Spleen (tissue), 13 donors: ENCODE measurements at places on chromosomes 2 and 18. TPM values are rescaled to one million over a fixed set of nuclear protein-coding genes. Genes with fewer than 3 reads are reported as not detected.

GRCh38 chr2:212421556-212422334 is 116.9 kb downstream of the ERBB4 start:
- no peak overlapping the region for H3K4me3 ChIP-seq
- no peaks in the 10 kb centered on the region for H3K4me1 ChIP-seq
- H3K36me3 ChIP-seq = no peaks in the 10 kb centered on the region
- no peaks in the 10 kb centered on the region for H3K27me3 ChIP-seq
- DNase-seq = no peak
- H3K27ac ChIP-seq = no peak overlapping the region

DNA sequence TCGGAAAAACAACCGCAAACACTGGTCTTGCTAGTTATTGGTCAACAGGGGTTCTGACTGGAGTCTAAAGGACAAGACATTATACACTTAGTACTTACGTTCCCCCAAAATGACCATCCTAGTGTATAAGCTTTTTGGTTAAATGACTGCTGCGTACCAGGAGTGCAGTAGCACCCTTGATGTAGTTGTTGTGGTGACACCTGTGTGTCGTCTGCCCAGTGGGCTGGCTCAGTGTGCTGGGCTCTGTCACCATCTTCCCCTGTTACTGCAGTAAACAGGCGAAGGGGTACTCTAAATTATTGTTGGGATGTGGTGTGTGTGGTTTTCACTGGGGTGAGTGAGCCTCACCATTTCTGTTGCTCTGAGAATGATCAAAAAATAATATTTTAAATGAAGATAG is 76.2 kb downstream of the MAPRE2 start:
- H3K36me3 ChIP-seq = no peaks in the 10 kb centered on the region
- H3K27me3 ChIP-seq = no peaks in the 10 kb centered on the region
- peaks cover 4% of the 10 kb centered on the region for H3K4me1 ChIP-seq
- no peak for DNase-seq
- H3K4me3 ChIP-seq = no peak overlapping the region
- H3K27ac ChIP-seq = no peak overlapping the region

- H3K27ac ChIP-seq = no peak overlapping the region
- H3K36me3 ChIP-seq = no peaks in the 10 kb centered on the region
- no peaks in the 10 kb centered on the region for H3K27me3 ChIP-seq
- no peak for DNase-seq
- no peaks in the 10 kb centered on the region for H3K4me1 ChIP-seq
Observed at GRCh38 chr2:229539628-229540027, 174.7 kb downstream of the DNER start.

- no peaks in the 10 kb centered on the region for H3K4me1 ChIP-seq
Observed at GRCh38 chr18:60775978-60776377, 403.4 kb upstream of the MC4R start.

- H3K4me1 ChIP-seq = no peaks in the 10 kb centered on the region
- DNase-seq = no peak
Observed at GRCh38 chr2:155266583-155266982, 568.1 kb downstream of the KCNJ3 start.

- H3K36me3 ChIP-seq = no peaks in the 10 kb centered on the region
- H3K4me3 ChIP-seq = no peak overlapping the region
- H3K27ac ChIP-seq = no peak overlapping the region
- DNase-seq = no peak
Observed at GRCh38 chr18:48739266-48740067, 200.6 kb downstream of the CTIF start.

GRCh38 chr2:216773072-216773471 is 77.7 kb upstream of the IGFBP5 start:
- no peaks in the 10 kb centered on the region for H3K4me1 ChIP-seq
- H3K36me3 ChIP-seq = no peaks in the 10 kb centered on the region
- H3K27me3 ChIP-seq = no peaks in the 10 kb centered on the region
- H3K4me3 ChIP-seq = no peak overlapping the region
- DNase-seq = no peak

- H3K4me1 ChIP-seq = no peaks in the 10 kb centered on the region
- no peak overlapping the region for H3K4me3 ChIP-seq
- no peak for DNase-seq
- no peaks in the 10 kb centered on the region for H3K27me3 ChIP-seq
Observed at GRCh38 chr2:163467251-163467630, 268.6 kb downstream of the FIGN start.

- H3K27ac ChIP-seq = no peak overlapping the region
- H3K36me3 ChIP-seq = peaks cover 43% of the 10 kb centered on the region
- no peak for DNase-seq
- peaks cover 22% of the 10 kb centered on the region for H3K4me1 ChIP-seq
- no peak overlapping the region for H3K4me3 ChIP-seq
Observed at GRCh38 chr2:47016172-47016913, 100.7 kb upstream of the MCFD2 start.

DNA sequence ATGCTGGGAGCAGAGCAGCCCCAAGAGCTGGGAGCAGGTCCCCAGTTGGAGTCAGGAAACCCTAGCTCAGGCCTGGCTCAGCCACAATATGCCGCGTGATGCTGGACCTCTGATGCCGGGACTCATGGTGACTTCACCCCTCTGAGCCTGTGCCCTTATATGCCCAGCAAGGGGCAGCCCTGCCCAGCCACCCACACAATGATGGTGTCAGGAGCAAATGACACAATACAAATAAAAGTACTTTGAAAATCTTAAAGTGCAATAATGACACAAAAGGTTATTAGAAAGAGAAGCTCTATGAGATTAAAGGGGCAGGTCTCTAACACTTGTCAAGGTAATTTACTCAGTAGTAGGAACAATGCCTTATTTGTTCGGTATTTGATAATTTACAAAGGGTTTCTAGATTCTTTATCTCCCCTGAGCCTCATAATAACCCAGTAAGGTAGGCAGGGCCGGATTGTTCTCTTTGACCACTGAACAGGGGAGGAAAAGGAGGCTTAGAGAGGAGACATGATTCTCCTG is 18.3 kb upstream of the KIF3C start:
- H3K36me3 ChIP-seq = no peaks in the 10 kb centered on the region
- no peak overlapping the region for H3K4me3 ChIP-seq
- H3K27me3 ChIP-seq = no peaks in the 10 kb centered on the region
- no peak overlapping the region for H3K27ac ChIP-seq

GRCh38 chr2:232937278-232937906 is 67.3 kb downstream of the SNORC start:
- no peak overlapping the region for H3K4me3 ChIP-seq
- peaks cover 8% of the 10 kb centered on the region for H3K27me3 ChIP-seq
- H3K4me1 ChIP-seq = no peaks in the 10 kb centered on the region
- no peak overlapping the region for H3K27ac ChIP-seq

DNA sequence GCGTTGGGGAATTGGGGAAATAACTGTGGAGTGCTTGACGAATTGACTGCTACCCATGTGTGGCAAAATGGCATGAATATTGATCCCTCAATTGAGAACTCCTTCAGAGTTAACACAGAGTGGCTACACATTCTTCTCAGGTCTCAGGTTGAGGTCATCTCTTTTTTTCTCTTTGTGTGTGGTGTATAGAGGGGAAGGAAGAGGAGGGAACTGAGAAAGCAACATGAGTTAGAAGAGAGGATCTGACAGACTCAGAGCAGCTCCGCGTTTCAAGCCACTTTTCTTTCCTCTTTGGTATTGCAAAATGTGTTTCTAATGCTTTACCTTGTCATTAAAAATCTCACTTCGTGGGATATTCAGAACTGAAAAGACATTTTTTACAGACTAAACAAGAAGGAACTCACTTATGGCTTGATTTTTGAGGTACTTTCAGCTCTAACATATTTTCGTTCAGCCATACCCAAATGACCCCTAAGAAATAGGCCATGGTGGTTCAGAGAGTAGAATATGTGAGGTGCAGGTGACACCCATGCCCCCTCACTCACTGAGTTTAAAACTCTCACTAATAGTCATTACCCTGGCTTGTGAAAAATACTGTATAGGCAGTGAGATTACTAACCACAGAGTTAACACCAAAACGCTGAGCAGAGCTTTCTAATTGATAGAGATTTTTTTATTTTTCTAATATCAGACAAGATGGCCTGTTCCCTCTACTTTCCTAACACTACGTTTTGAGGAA is 22.5 kb downstream of the STAT4 start:
- H3K4me1 ChIP-seq = no peaks in the 10 kb centered on the region
- no peaks in the 10 kb centered on the region for H3K27me3 ChIP-seq
- DNase-seq = no peak
- H3K36me3 ChIP-seq = no peaks in the 10 kb centered on the region
- H3K4me3 ChIP-seq = no peak overlapping the region

DNA sequence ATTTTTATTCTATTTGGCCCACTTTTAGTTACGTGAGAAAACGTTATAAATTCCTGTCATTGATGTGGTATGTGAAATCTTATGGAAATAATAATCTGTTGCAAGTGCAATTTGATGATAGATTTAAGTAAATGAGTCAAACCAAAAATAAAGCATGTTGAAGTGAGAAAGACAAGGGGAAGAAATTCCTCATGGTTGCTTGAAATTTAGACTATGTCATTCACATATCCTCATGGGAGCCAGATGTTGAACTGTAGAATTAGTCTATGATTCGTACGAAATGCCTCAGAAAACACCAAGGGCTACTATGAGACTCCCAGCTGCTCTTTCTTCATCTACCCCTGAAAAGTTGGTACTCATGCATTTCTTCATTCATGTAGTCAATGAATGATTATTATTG is 55.7 kb downstream of the KLHL14 start:
- no peak overlapping the region for H3K4me3 ChIP-seq
- no peak overlapping the region for H3K27ac ChIP-seq
- H3K36me3 ChIP-seq = no peaks in the 10 kb centered on the region
- no peaks in the 10 kb centered on the region for H3K27me3 ChIP-seq
- peaks cover 6% of the 10 kb centered on the region for H3K4me1 ChIP-seq

DNA sequence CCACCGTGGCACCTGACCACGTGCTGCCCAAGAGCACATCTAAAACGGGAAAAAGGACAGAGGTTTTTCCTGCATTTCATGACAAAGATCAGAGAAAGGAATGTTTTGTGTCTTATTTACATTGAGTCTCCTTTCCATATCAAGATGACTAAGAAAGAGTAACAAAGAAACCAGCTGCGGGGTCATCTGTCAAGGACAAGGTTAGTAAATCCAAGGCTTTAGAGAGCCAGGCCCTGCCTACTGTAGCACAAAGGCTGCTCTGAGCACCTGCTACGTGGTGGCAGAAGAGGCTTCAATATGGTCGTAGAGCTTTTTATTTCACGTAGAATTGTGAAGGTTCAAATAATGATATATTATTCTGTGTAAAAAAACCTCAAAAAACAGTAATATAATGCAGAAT is 51.0 kb downstream of the PRELID3A start:
- H3K27ac ChIP-seq = no peak overlapping the region
- H3K27me3 ChIP-seq = no peaks in the 10 kb centered on the region
- no peaks in the 10 kb centered on the region for H3K36me3 ChIP-seq
- no peak overlapping the region for H3K4me3 ChIP-seq
- H3K4me1 ChIP-seq = peaks cover 7% of the 10 kb centered on the region

DNA sequence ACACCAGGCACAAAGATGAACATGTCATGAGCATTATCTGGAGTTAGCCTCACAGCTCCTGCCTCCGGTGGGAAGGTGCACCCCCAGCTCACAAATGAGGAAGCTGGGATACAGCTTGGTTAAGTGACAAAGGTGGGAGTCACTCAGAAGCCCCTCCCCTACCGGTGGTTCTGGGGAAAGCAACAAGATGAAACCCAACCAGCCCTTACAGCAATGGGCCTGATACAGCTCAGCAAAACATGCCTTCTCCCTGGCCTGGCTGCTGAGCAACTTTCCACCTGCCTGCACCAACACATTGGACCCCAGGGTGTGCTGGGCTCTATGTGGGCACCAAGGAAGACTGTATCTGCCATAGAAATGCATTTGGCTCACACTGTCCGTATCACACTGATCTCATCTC is 113.2 kb downstream of the GYPC start:
- no peaks in the 10 kb centered on the region for H3K27me3 ChIP-seq
- H3K4me1 ChIP-seq = no peaks in the 10 kb centered on the region
- H3K27ac ChIP-seq = no peak overlapping the region

DNA sequence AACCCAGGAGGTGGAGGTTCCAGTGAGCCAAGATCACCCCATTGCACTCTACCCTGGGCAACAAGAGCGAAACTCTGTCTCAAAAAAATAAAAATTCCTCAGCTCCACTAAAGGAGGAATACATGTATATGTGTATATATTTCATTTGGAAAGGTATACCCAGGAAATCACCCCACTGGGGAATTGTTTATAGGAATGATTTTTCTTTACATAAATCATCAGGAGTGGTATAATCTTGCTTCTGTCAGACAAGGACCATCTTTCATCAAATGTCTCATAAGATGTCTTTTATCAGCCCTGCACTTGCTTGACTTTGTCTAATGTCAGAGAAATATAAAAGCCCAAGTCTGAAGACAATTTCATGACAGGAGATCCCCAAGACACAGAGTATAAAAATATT is 709.1 kb downstream of the LRRTM4 start:
- H3K4me3 ChIP-seq = no peak overlapping the region
- H3K4me1 ChIP-seq = no peaks in the 10 kb centered on the region
- no peaks in the 10 kb centered on the region for H3K36me3 ChIP-seq
- no peak overlapping the region for H3K27ac ChIP-seq

DNA sequence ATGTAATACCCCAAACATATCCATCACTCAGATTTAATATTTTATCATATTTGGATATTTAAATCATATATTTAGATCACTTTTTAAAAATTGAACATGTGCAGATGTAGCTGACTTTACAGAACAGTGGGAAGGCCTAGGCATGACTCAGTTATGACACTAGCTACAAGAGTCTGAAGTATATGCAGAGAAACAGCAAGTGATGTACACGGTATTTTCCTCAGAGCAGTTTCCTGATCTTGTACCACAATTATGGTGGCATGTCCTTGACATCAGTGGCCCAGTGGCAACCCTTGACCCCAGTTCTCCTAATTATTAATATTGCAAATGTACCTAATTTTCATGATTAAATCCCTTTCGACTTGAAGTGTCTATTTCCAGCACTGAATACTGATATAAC is 28.2 kb downstream of the CDKL4 start:
- H3K4me1 ChIP-seq = no peaks in the 10 kb centered on the region
- H3K36me3 ChIP-seq = no peaks in the 10 kb centered on the region
- DNase-seq = no peak
- peak overlapping the region; percentile 73 for H3K27ac ChIP-seq

DNA sequence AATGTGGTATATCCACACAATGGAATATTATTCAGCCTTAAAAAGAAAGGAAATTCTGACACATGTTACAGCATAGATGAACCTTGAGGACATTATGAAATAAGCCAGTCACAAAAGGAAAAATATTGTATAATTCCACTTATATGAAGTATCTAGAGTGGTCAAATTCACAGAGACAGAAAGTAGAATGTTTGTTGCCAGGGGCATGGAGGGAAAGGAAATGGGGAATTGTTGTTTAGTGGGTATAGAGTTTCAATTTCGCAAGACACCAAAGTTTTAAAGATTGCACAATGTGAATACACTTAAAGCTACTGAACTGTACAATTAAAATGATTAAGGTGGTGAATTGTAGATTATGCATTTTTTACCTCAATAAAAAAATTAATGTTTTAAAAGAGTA is 92.9 kb downstream of the TXNL1 start:
- no peak overlapping the region for H3K4me3 ChIP-seq
- H3K4me1 ChIP-seq = no peaks in the 10 kb centered on the region
- H3K36me3 ChIP-seq = no peaks in the 10 kb centered on the region
- no peak for DNase-seq

GRCh38 chr18:74623047-74623816 is 25.6 kb downstream of the ZNF407 start:
- no peaks in the 10 kb centered on the region for H3K4me1 ChIP-seq
- no peaks in the 10 kb centered on the region for H3K36me3 ChIP-seq
- no peak overlapping the region for H3K27ac ChIP-seq
- no peak overlapping the region for H3K4me3 ChIP-seq
- DNase-seq = no peak

RASGRP3 gene
- polyA plus RNA-seq = 14.0 TPM

CXCR4 gene
- polyA plus RNA-seq = 274 TPM

KYNU gene
- 11.2 TPM for polyA plus RNA-seq

CHRND gene
- not detected for polyA plus RNA-seq

CFAP53 gene
- polyA plus RNA-seq = 0.56 TPM

CNDP1 gene
- 0.13 TPM for polyA plus RNA-seq
